Cortex of kidney (tissue), 1 donor: ENCODE measurements at places on chromosomes 1 and 21.

DNA sequence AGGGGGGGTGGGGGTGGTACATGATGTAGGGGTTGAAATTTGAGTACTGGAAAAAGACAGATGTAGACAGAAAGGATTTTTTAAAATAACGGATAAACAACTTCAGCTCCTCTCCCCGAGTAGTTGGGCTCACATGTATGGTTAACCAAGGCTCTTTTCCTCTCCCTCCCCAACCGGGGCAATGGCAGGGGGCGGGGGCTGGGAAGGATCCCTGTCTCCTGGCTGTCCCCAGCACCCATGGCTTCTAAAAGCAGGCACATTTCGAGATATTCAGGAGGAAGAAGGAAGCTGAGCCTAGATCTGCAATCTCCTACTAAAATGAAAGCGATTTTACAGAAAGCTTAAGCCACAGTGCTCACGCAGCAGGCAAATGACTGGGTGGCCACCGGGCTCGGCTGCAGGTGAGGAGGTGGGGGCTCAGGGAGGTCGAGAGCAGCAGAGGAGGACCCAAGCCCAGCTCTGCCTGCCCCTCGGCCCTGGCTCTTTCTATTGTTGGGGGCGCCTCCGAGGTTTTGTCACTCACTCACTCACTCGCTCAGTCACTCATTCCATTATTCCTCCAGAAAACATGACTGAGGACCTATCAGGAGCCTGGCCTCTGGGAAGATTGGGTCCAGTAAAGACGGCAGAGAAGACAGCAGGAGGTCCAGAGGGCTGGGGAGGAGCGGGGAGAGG, 573.3 kb downstream of the PTPRU start:
- no peak for DNase-seq

DNA sequence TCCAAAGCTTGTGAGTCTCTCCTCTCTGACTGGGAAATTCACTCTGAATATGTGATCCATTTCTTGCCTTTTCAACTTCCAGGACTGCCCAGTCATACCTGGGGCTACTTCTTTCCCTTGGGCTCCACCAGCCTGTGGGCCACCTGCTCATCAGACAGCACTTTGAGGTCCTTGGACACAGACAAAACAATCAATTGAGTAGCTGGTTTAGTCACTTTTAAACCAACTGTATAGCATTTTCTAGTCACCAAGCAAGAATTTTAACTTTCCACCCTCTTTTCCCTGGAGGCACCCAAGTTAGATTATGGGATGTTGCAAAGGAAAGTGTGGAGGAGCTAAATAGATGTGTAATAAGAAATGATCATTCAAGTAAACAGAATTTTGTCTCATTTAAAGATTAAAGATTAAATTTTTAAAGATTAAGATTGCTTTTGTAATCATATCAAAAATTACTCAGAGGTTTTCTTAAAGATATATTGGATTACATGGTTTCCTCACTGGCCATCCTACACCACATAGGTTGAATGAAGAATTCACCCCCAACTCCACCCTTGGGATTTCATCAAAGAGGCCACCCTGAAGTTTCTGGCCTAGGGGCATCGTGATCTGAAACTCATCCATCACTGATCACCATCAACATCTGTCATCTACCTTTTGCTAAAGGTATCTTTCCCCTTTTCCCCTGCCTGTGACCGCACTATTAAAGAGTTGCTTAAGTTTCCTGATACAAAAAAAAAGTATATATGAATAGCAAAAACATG, 219.2 kb upstream of the NR5A2 start:
- no peak for DNase-seq

GRCh38 chr21:35256468-35256988, 207.4 kb upstream of the RUNX1 start:
- no peak for DNase-seq

GRCh38 chr1:54421101-54421504, 14.9 kb upstream of the SSBP3 start:
- DNase-seq = no peak

- DNase-seq = no peak
Measured at GRCh38 chr1:230270185-230270558, 156.0 kb downstream of the PGBD5 start.

DNA sequence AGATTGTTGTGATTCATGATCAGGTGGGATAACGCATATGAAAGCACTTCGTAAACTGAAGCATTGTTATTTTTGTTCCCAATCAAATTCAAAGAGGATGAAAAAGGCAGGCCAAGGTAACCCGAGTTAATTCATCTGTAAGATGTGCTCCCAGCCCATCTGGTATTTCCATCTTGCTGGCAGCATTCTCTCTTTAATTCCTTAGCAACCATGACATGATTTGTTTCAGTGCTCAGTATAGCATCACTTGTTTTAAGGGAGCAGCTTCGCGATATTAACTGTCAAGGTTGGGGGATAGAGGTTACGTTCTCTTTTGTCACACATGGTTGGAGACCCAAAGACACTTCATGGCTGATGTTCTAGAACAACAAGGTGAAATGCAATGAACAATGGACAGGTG, 6.4 kb downstream of the TSPAN2 start:
- no peak for DNase-seq

- DNase-seq = no peak
Measured at GRCh38 chr1:155979597-155980343, 1.4 kb upstream of the ARHGEF2 start.

- no peak for DNase-seq
Measured at GRCh38 chr1:98098473-98098872, 177.6 kb upstream of the DPYD start.

GRCh38 chr1:210260096-210260495, 27.5 kb downstream of the SERTAD4 start:
- DNase-seq = no peak

GRCh38 chr1:75053207-75053606, 81.0 kb upstream of the LHX8 start:
- no peak for DNase-seq

DNA sequence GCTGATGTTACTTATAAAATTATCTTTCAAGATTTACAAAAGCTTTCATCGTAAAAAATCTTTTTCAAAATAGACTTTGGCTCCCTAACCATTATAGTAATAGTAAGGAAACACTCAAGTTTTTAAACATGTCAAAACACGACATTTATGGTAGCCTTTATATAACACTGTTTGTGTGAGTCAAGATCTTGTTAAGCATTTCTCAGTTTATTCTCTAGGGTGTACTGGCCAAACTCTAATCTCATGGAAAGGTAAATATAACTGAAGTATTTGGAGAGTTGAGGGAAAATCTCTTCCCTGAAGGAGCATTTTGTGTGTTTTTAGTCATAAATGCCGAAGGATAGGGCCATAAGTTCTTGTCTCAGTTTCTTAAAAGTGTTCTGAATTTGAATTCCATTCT, 790.9 kb upstream of the NCAM2 start:
- DNase-seq = no peak

DNA sequence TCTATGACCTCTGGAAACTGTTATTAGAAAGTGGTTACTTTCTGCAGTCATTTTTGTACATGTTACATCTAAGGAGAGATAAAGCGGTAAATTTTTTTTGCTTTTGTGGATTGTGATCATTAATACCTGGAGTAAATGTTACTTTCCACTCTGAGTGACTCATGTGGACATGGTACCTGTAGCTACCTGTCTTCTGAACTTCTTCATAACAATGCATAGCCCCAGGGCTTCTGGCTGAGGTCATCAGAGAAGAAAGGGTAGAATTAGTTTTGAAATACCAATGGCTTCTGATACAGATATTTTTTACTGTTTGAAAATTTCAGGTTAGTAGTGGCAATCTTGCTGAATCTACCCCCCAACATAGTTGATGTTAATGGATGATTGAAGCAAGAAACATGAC, 489.3 kb downstream of the RWDD3 start:
- DNase-seq = no peak

DNA sequence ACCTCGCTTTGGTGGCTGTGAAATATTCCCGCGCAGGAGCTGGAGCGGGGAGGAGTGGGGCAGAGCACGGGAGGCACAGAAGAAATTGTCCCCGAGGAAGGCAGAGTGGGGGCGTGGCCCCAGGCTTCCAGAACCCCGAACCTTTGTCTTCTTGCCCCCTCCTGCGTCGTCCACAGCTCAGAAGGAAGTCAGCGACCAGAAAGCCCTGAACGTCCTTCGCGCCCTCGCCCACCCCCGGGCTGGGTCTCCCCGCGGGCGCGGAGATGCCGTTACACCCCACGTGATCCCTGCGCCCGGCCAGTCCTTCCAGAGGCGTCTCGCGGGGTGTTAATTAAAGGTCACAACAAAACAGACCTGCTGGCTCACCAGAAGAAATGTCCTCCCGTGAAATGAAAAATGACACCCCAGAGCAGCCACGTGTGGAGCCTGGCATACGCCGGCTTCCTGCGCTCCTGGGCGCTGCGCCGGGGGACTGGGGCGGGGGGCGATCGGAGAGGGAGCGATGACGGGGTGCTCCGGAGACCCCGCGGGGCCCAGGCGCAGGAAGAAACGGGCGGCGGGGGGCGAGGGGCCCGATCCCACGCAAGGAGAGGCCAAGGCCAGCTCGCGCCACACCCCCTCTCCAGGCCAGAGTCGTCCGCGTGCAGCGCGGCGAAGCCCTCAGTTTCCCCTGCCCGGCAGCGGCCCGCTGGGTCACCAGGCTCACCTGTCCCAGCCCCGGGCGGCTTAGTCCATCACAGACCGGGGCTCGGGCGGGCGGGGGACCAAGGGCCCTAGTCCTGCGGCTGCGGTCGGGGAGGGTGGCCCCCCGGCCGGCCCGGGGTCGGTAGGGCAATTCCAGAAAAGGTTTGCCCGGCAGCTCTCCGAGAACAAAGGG, 995 bp upstream of the KIF26B start:
- no peak for DNase-seq

GRCh38 chr1:62912028-62912638, 128.2 kb downstream of the ATG4C start:
- DNase-seq = no peak

DNA sequence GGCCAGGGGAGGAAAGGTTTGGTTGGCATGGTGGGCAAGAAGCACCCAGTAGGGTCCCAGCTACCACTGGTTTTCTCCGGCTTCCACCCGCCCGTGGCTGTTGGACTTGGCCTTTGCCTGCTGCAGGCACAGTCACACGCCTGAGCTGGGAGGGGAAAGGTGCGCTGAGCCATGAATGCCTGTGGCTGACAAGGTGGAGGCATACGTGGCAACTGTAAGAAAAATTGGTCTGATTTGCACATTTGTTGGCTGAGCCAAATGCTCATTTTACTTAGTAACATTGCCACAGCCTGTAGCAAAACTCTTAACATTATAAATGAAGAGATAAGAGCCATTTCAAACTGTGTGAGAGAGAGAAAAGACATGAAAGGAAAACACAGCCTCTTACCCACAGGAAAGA, 191.6 kb downstream of the PTPRC start:
- no peak for DNase-seq

- no peak for DNase-seq
Measured at GRCh38 chr1:204617256-204618147, 68.0 kb downstream of the LRRN2 start.

GRCh38 chr1:228540161-228540917, 53.2 kb downstream of the RNF187 start:
- DNase-seq = no peak

- DNase-seq = no peak
Measured at GRCh38 chr21:44993321-44994046, 53.7 kb downstream of the SLX9 start.

GRCh38 chr1:118266436-118266835, 81.4 kb upstream of the SPAG17 start:
- DNase-seq = no peak

DNA sequence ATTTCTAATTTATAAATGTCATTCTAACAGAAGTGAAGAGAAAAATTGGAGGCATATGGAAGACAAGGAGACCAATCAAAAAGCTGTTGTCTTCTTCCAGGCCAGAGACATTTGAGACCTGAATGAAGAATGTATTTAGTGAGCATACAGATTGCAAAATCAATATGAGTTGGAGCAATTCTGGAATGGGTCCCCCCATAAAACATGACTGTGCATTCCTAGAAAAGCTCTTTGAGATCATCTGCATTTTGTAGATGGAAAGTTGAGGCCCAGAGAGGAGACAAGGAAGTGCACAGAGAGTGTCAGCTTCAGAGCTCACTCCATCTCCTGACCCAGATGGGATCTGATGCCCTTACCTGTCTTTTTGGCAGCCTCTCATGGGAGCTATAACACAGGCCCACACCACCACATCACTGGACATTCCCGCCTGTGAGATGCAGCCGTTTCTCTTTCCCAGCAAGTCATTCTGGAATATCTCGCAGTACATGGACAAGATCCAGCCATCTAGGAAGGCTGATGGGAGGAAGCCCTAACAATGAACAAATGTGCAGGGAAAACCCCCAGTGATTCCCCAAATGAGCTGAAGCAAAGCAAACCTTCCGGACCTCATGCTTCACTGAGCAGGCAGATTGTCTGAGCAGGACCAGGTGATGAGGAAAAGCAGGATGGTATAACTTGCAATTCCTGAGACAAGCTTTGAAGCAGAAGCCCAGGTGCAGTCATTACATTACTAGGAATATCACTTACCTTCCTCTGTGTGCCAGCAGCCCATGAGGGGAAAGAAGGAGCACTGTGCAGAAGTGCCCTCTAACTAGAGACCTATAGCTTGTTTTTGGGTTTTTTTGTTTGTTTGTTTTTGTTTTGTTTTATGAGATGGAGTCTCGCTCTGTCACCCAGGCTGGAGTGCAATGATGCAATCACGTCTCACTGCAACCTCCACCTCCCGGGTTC, 445.6 kb downstream of the PLPP3 start:
- no peak for DNase-seq

GRCh38 chr1:7294636-7295035, 476.5 kb upstream of the VAMP3 start:
- DNase-seq = no peak

DNA sequence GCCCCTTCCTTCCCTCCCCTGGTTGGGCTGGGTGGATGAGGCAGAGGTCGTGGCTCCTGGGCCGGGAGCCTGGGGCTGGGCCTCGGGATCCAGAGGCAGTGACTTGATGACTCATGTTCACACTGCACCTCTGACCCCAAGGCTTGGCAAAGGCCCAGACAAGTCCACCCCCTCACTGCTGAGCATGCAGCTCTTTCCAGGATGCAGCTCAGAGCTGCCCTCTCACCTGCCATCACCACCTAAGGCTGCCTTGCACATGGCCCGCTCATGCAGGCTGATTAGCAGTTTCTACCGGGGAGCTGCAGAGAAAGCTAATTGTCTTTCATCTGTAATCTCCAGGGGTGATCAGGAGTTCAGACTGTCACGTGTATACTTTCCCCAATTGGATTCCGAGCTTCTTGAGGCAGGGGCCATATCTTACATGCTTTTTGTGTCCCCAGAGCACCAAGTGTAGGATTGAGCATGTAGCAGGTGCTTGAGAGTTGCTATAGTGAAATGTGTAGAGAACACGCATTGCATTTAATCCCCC, 62.1 kb downstream of the LRRN2 start:
- DNase-seq = no peak

- no peak for DNase-seq
Measured at GRCh38 chr1:17335821-17336710, 28.1 kb downstream of the PADI4 start.
